ENCODE measurements at places on chromosomes 2 and 18. TPM values are rescaled to one million over a fixed set of nuclear protein-coding genes. Genes with fewer than 3 reads are reported as not detected.

The SCTR gene
- total RNA-seq = not detected

The REEP1 gene
- 0.13 TPM for total RNA-seq

The SPP2 gene
- not detected for total RNA-seq

The MYOM1 gene
- total RNA-seq = 0.13 TPM

GRCh38 chr2:179987916-179988315 is 19.2 kb downstream of the CWC22 start:
- DNase-seq = no peak

DNA sequence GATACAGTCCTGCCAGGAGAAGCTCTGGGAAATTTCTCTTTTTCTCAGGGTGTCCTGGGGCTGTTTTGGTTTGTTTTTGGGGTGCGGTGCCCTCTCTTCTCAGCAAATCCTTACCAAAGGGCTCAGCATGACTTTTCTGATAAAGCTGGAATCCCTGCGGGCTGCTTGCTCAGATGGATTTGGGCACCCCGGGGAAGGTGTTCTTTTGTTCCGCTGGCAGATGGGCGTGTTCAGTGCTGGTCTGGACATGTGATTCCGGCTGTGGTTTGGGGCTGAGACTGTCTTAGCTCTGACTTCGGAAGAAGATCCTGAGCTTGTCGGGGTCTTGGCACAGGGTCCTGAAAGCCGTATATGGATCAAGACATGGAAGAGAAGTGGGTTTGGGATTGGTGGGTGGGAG is 134.2 kb upstream of the SPRED2 start:
- DNase-seq = no peak

DNA sequence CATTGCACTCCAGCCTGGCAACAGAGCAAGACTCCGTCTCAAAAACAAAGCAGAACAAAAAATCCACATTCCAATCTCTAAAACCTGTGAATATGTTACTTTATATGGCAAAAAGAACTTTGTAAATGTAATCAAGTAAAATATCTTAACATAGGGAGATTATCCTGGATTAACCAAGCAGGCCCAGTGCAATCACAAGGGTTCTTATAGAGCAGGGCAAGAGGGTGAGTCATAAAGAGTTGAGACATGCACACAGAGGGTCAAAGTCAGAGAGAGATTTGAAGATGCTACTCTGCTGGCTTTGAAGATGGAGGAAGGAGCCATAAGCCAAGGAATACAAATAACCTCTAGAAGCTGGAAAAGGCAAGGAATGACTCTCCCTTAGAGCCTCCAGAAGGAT is 60.9 kb upstream of the SLC9A2 start:
- DNase-seq = no peak

- no peak for DNase-seq
These were observed 640.4 kb downstream of the NR4A2 start for GRCh38 chr2:155692106-155692505.

DNA sequence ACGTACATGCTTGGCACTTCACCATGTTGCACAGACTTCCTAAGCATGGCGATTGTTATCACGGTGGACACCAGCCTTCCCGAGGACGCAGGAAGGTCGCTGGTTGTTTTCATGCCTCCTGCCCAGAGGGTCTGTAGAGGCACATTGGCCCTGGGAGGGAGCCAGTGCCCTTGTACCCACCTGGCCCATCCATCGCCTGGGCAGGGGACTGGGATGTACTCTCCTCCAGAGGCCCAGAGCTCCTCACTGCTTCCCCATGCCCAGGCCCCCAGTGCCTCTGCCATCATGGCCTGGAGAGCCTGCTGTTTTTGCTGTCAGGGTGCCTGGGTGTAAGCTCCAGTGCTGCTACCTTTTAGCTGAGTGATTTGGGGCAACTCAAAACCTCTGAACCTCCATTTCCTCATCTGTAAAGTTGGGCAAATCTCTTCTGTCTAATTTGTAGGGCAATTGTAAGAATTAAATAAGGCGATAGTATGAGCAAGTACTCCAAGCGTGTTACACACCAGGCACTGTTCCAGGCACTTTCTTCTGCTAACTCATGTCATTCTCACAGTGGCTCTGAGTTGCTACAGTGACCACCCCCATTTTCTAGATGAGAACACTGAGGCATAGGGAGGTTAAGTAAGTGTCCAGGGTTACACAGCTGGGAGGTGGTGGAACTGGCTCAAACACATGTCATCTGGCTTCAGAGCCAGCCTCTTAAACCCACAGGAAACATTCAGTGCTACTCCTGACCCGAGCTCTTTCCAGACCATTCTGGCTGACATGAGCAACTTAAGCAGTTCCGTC is 45.3 kb downstream of the GREB1 start:
- DNase-seq = no peak

DNA sequence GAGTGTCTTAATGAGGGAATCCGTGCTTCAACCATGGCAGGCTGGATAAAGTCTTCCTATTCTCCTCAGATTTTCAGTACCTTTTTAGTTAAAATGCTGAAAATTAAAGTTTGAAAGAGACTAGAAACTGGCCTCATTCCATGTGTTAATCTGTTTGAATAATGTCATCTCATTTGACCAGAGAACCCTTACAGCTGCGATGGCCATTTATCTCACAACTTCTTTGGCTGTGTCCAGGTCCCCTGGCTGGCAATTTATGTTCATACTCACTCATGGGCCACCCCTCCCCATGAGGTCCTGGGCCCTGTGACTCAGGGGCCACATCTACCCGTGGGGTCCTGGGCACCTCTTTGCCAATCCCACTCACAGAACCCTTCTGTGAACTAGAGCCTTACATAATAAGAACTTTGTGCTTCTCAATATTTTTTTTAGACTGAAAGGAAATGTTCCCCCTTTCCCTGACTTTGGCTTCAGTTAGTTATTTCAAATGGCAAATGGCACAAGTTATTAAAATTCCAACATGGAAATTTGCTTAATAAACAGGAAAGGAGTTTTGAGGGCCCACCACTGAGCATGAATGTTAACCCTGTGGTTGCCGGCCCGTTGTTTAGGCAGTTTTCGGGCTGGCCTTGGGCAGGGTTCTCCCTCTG is 134.6 kb downstream of the UXS1 start:
- DNase-seq = no peak

Measured in HT-29 (cell line).